NCI-H345 (cell line): ENCODE measurements at places on chromosomes 6 and 20.

- no peak for DNase-seq
Observed at GRCh38 chr6:72657407-72658197, 35.7 kb downstream of the KCNQ5 start.

DNA sequence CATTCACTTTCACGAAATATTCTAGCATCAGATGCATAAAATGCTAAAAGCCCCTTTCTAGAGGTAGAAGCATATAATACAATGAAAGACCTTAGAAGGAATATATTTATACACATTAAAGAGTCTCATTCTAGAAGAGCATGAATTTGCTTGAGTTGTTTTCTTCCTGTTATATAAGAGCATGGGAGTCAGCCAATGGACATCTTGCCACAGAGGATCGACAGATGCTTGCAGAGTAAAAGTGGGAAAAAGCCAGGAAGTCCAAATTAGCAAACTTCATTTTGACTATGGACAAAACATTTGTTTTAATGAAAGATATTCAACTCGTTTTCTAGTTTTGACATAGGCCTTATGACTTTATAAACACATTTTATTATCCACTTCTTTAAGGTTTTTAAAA, 44.2 kb upstream of the RIPPLY2 start:
- DNase-seq: no peak

- no peak for DNase-seq
Observed at GRCh38 chr20:23645575-23645974, 7.8 kb upstream of the CST3 start.

DNA sequence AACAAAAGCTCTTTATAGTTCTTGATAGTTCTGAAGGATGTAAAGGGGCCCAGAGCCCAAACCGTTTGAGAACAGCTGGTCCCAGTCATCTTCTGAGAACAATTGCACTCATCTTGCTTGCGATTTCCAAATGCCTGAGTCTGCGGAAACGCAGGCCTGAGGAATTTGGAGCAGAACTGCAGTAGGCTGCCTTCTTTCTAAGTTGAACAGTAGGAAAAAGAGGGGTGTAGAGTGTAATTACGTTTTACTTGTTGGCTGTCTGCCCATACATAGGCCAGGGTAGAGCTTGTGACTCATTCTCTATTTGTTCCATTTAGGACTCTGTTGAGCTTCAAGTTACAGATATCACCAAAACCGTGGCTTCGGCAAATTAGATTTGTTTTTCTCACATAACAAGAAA, 42.0 kb upstream of the KIF16B start:
- DNase-seq: no peak

DNA sequence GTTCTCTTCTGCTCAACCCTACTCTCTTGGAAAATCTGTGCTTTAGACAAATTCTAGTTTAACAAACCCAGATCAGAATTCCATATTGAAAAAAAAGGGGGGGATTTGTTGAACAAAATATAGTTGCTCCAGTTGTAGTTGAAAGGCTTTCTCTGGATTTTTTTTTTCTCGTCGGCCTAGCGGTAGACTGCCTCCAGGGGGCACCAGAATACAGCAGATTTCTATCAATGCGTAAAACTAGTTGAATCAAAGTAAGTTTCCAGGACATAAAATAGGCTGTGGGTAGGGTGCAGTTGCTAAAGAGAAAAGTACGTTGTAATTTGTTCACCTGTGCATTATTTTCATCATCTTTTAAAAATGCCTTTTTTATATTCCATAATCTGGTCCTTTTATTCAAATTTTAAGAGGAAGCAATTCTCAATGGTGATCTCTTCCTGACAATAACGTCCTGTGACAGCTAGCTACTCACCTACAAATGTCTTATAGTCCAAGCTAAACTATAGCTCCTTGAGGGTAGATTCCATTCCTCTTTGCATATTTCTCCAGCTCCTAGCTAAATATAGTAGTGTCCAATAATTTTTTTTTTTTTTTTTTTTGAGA, 105.4 kb downstream of the PERP start:
- peak; percentile 69 for DNase-seq

DNA sequence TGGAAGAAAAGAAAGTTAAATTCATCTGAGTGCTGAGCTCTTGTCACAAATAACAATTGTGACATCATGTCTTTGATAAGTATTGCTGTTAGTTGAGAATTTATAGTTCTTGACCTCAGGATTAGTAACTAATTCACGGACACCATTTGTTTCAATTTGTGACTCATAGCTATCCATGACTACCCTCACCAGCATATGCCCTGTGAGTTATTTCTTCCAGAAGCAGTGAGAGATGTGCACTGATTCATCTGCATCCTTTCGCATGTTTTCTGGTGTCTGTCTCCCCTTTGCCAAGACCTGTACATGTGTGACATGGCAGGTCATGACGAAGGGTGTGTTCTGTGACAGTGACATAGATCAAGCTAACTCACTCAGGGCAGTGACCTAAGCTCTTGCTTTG, 86.9 kb downstream of the SOBP start:
- DNase-seq: no peak

DNA sequence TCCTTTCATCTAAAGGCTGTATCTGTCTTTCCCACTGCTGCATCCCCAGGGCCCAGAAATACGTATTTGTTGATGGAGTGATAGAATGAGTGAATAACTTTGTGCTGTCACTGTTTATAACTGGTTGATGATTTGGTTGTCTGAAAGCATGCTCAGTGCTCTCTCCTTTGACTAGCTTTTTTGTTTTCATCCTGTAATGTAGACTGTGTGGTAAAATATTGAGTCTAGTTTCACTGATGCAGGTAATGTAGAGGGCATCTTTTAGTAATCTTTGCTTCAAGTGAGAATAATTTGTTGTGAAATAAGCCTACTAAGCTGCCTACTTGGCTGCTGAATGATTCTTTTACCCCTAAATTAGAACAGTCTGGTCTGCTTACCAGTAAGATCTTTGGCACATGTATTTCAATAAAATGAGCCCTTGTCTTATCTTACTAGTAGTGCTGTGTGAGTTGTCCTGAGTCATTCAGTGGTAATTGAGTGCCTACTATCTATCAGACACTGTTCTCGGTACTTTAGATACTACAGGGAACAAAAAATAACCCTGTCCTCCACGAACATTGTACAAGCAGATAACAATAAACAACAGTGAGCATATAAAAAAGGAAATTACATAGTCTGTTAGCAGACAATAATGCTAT, 39.9 kb downstream of the MAPK14 start:
- no peak for DNase-seq

DNA sequence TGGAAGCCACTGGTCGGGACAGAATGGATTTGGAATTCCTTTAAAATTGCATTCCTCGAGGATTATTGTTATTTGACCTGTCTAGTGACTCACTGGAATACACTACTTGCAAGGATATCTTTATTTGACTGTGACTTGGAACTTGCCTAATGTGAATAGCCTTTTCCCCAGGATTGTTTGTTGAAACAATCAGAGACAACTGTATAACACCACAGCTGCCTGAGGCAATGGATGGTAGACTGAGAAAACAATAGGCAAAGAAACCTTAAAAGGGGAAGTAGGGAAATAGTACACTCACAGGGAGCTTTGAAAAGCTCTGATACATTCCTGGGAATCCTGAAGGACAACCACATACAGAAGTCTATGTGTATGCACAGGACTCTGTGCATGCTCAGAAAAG, 465.3 kb downstream of the BMP2 start:
- no peak for DNase-seq

DNA sequence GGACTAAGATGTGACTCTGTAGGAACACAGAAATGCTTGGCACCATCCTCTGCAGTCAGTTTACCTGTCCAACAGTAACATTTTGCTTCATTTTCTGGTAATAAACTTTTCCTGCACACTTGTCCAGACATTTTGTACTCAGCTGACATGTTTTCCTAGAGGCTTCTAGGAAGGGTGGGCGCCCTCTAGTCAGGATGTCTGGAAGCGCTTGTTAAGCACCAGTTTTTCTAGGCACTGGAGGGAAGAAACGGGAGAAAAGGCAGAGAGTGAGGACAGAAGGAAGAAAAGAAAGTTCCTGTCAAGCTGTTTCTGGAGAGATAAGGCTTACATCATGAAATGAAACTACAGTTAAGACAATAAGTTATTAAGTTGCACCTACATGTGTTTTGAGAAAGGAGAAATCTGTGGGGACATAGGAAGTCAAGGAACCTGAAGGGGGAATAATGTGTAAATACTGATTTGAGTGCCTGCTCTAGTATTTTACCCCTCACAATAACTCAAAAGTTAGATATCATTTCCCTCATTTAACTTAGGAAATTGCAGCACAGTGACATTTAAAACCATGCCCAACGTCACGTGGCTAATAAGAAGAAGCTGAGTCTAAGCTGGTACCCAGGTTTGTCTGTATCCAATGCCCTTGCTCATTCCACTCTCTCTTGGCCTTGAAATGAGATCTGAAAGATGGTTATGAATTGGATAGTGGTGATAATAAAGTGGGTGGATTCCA, 42.7 kb upstream of the TNFRSF21 start:
- no peak for DNase-seq

- no peak for DNase-seq
Observed at GRCh38 chr6:127186889-127187288, 68.4 kb downstream of the RSPO3 start.

GRCh38 chr20:2032168-2032567, 38.3 kb upstream of the PDYN start:
- no peak for DNase-seq

GRCh38 chr20:62653373-62653772, 11.1 kb downstream of the SLCO4A1 start:
- DNase-seq: no peak

DNA sequence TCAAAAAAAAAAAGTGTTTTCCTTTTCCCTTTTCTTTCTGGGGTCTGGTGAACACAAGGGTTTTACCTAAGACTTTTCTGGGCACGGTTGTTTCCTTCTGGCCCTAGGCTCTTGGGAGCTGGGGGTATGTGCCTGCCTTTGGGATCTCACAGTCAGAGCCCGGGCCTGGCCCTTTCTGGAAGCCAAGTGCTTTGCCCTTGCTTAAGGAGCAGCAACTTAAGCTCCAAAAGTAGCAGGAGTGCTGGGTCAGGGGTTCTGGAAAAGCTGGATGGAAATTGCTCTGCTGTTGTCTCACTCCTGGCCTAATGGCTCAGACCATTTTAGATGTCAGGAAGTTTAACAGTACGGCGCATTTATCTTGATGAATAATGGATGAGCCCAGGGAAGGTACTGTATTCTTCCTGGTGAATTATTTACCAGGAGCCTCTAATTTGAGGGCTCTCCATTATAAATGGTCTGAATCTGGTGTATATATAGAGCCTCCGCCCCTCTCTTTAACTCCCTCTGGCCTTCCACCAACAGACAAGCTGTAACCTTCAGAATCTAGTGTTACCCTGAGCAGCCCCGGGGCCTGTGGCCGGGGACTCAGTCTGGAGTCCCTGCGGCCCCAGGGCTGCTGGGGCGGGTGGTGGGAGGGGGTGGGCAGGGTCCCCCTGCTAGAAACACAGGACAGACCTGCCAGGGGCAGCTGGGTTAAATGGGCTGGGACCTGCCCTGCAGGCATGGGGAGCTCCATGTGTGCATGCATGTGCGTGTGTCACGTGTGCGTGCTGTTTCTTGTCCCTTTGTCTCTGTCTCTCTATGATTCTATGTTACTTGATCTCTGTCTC, 37.5 kb downstream of the PTK7 start:
- DNase-seq: peak; percentile 91

GRCh38 chr6:160398674-160399271, 50.6 kb downstream of the SLC22A3 start:
- no peak for DNase-seq

DNA sequence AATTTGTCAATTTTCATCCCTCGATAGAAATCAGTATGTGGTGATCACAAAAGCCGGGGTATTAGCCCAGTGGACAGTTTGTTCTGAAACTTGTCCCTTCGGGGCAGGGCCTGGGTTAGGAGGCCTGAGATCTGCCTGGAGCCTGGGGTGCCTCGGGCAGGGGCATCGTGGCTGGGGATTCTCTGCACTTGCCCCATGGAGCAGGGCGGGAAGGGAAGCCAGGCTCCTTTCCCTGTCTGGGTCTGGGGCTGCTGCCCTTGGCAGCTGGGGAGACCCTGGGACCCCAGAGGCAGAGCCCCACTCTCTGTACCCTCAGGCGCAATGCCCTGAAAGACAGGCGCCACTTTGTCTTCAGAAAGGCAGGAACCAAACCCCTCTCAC, 27.4 kb downstream of the NTSR1 start:
- no peak for DNase-seq

DNA sequence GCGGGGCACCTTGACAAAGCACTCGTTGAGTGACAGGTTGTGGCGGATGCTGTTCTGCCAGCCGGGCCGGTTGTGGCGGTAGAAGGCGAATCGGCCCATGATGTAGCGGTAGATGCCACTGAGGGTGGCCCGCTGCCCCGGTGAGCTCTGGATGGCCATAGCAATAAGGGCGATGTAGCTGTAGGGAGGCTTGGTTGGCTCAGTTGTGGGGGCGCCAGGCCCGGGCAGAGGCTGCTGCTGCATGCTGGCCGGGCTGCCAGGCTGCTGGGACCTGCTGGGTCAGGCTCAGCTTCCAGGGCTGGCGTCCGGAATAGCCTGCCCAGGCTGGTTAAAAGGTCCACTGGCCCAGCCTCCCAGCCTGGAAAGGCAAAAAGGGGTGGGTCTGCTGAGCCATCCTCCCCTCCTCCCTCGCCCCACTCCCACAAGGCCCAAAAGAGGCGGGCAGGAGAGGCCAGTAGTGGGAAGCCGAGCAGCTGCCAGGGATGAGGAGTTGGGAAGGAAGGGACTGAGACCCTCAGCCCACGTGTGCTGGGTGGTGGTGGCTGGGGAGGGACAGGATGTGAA, at the start of gene FOXS1:
Gene FOXS1, minus strand, starts transcription at position 305 of the 564 bp plus-strand sequence. Its CDS starts 62 bp downstream, at position 243.
- no peak for DNase-seq

- DNase-seq: no peak
Observed at GRCh38 chr6:7588506-7588905, 1.5 kb upstream of the SNRNP48 start.

DNA sequence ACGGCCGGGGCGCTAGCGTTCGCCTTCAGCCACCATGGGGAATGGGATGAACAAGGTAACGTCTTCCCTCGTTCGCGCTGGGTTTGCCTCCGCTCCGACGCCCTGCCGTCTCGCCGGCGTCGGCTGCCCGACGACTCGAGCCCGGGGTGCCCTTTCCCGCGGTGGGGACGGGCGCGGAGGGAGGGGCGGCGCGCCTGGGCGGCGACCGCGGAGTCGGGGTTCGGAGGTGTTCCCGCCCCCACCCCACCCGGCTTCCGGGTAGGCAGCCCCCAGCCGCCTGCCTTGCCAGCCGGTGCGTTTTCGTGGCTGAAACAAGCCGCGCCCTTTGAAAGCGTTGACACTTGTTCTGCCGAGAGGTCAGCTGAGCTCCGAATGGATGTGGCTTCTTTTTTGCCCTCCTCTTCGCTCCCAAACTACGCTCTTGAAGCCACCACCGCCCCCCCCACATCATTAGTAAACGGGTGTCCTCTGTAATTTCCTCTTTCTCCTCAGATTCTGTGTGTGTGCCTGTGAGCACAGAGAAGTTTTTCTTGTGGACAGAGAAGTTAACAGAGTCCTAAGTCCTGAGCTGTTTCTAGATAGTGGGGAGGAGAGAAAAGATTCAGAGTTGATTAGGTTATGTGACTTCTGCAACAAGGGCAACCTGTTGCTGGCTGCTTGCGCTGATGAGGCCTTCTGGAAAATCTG, 362 bp downstream of the DUSP22 start:
- no peak for DNase-seq

- no peak for DNase-seq
Observed at GRCh38 chr6:131492932-131493573, 80.0 kb upstream of the ARG1 start.

GRCh38 chr6:46628976-46629375, 23.6 kb downstream of the CYP39A1 start:
- DNase-seq: no peak
